ENCODE measurements at places on chromosomes 7 and 10.

- DNase-seq = no peak
Observed at GRCh38 chr7:47303695-47304453, 278.0 kb downstream of the TNS3 start.

DNA sequence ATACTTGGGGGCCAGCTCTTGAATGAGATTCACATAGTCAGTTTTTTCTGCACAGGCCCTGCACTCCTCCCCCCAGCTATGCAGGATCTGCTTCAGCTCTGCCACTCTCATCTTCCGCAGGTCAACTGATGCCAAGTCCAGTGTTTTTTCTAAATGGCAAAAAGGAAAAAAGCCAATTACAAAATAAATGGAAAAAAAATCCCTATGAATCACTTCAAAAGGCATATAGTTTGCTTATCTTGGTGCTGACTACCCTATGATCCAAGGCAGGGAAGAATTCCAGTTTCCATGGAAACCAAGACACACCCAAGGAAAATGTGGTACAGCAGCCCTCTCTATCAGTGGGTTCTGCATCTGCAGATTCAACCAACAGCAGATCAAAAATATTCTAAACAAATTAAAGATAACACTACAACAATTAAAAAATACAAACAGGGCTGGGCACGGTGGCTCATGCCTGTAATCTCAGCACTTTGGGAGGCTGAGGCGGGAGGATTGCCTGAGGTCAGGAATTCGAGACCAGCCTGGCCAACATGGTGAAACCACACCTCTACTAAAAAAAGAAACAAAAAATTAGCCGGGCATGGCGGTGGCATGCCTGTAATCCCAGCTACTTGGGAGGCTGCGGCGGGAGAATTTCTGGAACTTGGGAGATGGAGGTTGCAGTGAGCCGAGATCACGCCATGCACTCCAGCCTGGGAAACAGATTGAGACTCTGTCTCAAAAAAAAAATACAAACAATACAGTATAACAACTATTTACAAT lies 17.6 kb downstream of the CDNF start:
- no peak for DNase-seq

DNA sequence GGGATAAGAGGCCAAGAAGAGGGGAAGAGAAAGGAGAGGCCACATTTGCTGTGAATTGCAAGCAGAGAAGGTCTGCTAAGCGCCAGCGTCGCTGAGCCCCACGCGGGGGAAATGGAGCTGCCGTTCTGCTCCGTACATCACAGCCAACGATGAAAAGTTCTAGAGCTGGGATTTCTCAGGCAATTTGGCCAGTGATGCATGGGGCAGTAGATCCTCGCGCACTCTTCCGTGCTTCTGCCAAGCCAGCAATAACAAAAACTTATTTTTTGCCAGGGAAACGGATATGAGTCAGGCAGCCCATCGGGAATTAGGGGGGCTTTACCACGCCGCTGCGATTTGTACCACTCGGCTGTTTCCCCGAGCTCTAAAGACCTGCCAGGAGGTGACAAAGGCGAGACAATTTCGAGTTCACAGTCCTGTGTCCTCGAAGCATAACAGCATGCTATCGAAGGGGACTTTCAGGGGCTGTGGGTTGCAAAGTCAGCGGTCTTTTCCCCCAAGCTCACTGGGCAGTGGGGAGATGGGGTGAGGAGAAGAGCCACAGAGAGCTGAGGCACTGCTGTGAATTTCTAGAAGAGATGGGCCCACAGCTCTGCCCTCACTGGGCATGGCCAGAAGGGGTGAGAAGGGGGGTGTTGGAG lies 30.0 kb upstream of the SLF2 start:
- peak; percentile 62 for DNase-seq

DNA sequence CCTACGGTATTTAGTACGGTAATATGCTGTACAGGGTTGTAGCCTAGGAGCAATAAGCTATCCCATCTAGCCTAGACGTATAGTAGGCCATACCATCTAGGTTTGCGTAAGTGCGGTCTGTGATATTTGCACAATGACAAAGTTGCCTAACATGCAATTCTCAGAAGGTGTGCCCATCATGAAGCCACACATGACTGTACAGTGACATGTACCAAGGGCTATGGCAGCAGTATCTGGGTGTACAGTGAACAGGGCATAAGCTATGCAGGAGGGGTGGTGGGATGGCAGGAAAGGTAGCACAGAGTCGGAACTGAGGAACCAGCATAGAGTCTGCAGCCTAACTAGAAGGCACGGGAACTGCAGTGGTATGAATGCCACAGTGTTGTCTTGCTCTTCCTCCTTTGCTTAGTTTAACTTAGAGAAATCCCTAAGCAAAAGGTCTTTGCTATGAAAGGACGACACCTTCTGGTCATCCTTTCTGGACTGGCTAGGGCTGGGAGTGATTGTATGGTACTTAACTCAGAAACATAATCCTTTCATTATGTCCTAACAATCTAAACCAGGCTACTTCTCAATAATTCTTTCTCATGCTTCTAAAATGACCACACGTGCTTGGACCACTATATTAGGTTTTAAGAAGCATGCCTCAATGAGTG lies 93.5 kb downstream of the DYNC1I1 start:
- DNase-seq = no peak

DNA sequence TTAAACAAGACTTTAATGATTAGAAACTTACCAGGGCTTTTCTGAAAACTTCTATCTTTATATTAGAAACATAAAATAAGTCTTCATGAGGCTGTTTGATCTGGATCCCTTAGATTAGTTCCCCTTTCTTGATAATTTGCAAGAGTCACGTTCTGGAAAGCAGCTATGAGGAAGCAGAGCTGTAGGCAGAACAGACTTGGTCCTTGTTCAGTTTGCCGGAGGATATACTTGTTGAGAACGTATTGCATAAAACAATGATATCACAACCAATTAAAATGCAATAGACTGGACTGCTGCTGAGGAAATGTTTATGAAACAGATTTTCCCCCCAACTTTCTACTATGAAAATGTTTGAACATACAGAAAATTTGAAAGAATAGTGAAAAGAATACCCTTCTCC lies 2.8 kb downstream of the SAMD9L start:
- peak; percentile 49 for DNase-seq

DNA sequence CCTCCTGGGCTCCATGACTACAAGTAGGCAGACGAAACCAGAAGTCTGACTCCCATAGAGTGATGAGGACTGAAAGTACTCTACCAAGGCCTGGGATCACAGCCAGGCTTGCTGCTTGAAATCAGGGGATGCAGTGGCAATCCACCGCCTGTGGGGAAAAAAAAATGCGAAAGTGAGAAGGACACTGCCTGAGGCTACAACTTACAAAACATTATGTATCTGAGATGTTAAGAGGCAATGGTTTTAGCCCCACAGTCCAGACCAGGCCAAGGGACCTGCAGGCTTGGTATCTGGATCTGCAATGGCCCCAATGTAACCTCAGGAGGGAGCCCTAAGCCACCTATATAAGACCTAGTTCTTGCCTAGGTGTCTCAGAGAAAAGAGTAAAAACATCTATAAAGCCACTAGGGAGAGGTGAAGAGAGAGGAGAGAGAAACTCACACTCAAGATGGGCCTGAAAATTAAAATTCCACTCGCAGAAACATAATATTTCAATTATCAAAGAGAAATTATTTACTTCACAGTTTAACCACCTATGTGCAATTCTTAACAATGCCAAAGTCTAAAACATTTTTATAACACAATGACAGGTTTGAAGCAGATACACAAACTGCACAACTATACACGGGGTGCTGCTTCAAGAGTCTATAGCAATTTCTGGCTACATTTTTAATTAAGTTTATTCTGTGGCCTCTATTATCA lies 13.9 kb downstream of the DNAJC1 start:
- peak; percentile 27 for DNase-seq

DNA sequence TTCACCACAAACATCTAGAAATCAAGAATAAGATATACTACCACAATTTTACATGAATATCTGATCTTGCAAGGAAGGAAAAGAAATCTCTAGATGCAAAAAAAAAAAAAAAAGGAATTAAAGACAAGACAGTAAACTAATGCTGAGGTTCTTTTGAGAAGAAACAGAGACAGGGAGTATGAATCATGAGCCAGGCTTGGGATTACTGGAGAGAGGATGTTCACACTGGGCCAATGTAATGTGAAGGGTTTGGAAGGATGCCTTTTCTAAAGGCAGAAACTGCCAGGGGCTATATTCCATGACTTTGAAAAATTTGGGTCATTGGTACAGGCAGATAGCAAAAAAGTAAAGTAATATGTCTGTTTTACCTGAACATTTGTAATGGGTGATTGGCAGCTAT lies 573.0 kb upstream of the IGFBP3 start:
- no peak for DNase-seq

- no peak for DNase-seq
Observed at GRCh38 chr7:38142736-38143135, 35.3 kb upstream of the STARD3NL start.

- DNase-seq = peak; percentile 58
Observed at GRCh38 chr7:106285855-106286492, 1.2 kb upstream of the NAMPT start.

GRCh38 chr7:94179466-94179865 lies 175.3 kb upstream of the BET1 start:
- no peak for DNase-seq

DNA sequence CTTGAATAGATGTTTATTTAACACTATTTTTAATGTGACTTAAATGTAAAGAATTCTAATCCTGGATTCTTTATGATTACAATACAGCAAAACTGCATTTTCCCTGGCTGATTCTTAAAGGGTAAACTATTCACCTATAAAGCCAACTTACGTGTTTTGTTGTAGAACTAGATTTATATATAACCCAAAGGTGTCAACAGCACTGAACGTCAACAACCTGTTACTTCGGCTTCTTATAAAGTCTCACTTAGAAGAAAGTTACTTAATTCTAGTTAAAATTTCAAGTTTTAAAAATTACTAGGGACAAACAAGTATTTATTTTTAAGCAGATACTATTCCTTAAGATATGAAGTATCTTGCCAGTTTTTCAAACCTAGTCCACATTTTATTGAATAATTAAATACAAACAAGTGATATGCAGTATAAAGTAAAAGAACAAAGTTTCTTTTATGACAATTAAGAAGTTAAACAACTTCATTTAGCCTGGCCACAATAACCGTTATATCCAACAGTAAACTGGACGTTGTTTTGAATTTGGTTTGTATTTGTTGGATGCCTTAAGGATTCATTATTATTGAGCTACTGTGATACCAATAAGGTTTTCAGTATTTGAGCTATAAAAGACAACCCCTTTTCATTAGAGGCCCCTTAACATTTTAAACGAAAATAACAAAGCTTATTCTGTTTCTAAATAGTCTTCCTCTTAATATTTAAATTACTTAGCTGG lies 83.1 kb downstream of the SNX10 start:
- no peak for DNase-seq

DNA sequence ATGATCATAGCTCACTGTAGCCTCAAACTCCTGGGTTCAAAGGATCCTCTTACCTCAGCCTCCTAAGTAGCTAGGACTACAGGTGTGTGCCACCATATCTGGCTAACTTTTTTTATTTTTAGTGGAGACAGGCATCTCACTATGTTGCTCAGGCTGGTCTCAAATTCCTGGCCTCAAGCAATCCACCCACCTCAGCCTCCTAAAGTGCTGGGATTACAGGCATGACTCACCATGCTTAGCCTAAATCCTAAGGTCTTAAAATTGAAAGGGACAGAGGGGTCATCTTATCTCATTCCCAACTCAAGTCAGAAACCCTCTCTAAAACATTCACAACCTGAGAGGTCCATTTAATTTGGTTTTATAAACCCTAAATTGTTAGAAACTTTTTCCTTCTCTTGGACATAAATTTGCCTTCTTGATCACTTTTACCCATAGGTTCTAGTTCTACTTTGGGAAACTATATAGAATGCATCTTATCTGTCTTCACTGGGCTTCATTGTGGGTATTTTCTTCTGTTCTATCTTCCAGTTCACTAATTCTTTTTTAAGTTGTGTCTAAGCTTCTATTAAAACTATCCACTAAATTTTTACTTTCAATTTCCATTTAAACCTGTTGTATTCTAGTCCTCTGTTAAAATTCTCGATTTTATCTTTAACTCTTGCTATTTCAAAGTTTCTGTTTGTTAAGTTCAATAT lies 183.4 kb upstream of the KAT6B start:
- no peak for DNase-seq

DNA sequence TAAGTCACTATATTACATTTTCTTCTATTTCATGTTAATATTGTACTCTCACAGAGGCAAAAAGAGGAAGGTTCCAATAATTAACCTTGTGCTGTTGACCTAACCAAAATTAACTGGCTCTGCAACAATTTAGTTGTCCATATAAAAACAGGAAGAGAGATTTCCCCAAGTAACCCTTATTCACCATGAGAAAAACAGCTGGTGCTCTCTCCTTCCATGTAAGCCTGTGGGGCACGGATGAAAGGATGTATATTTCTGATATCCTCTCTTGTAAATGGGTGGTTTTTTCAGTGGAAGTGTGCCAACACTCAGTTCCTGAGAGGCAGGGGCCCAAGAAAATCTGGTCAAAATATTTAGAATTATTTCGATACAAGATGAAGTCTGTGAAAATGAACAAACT lies 358.1 kb downstream of the CRPPA start:
- DNase-seq = no peak

GRCh38 chr10:21514818-21515351 lies 10.6 kb downstream of the SKIDA1 start:
- DNase-seq = no peak

- no peak for DNase-seq
Observed at GRCh38 chr7:110522761-110523200, 568.1 kb upstream of the LRRN3 start.

GRCh38 chr10:126277181-126277580 lies 111.1 kb downstream of the ADAM12 start:
- DNase-seq = no peak

DNA sequence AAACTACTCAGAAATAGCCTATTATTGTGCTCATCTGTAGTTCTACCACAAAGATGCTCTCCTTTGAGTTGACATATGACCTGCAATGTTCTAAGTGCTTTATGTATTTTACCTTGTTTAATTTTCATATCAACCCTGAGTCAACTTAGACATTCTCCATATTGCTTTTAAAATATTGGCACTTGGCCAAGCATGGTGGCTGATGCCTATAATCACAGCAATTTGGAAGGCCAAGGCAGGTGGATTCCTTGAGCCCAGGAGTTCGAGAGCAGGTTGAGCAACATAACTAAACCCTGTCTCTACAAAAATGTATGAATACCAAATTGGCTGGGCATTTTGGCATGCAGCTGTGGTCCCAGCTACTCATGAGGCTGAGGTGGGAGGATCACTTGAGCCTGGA lies 50.6 kb downstream of the PRKG1 start:
- DNase-seq = no peak
